ENCODE measurements at places on chromosomes 6 and 20.
A peak's percentile ranks its signal among the peaks of the same experiment; 100 is the strongest.

DNA sequence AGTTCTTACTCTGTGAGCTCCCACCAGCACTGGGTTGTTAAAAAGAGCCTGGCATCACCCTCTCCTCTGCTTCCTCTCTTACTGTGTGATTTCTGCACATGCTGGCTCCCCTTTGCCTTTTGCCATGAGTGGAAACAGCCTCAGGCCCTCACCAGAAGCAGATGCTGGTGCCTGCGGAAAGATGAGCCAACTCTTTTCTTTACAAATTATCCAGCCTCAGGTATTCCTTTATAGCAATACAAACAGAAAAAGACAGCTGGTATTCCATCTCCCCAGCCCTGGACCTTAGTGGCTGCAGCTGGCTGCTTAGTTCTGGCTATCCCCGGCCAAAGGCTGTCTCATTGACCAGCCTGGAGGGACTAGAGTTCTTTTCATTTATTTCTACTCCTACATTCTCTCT is 129.1 kb downstream of the IMPG1 start:
- DNase-seq, result no peak

- DNase-seq, result no peak
These were observed 175.8 kb upstream of the RALGAPA2 start for GRCh38 chr20:20888266-20888656.

DNA sequence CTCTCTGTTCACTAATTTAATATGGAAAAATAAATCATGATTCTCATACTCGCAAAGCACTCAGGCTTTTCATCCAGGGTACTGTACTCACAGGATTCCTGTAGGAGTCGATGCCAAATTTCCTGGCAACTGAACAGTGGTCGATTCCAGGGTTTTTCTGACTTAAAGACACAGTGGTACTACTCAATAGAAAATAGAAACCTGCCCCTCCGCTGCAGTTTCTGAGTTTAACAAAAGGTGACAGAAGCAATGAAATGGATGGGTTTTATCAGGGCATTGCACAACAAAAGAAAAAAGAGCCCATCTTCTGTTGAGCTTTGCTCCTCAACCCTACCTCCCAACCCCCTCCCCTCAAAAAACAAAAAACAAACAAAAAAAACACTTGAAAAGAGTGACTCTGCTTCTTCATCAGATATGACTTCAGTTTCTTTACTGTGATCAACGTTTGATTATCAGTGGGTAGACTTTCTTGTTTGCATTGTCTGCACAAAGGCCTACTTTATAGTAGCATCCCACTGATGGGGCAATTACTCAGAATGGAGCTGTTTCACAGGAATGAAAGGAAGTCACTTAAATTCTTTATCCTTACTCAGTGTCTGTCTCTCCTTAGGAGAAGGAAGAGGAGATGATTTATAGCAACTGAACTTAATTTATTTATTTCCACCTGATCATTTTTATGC is 96.2 kb upstream of the FOXO3 start:
- no peak for DNase-seq

DNA sequence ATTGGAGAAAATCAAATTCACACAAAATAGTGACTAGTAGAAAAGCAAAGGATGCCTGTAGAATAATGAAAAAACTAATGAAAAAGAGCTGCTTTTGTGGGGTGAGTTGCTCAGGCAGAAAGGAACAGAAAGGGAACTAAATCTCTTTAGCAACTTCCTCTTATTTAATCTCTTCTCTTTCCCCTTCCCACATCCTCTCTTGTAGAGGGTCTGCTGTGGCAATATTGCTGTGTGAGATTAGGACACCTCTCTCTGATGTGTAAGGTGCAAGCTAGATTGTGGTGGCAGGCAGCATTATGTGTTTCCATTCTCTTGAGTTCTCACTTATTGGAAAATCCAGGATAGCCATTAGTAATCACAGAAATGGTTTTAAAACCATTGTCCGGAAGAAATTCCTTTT is 49.7 kb downstream of the SYNE1 start:
- DNase-seq, result no peak

- peak; percentile 48 for DNase-seq
These were observed 97.5 kb upstream of the RPS6KA2 start for GRCh38 chr6:166724576-166724975.

GRCh38 chr6:106159531-106159940 is 73.4 kb downstream of the PRDM1 start:
- peak; percentile 90 for DNase-seq

- DNase-seq, result no peak
These were observed 6.0 kb downstream of the CLPSL1 start for GRCh38 chr6:35786810-35787209.

DNA sequence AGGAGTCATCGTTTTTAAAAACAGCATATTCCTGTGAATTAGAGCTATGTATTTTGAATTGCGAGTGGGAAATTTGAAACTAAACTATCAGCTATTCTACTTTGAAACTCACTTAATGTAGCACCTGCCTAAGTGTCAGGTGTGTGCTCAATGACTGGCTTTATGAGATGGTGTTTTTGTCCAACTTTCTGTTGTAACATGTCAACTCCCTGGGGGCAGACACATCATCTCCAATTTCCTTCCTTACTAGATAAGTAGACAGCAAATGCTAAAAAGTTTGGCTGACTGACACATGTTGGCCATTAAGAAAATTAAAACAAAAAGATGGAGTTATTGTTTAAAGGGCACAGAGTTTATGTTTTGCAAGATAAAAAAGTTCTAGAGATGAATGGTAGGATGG is 226.9 kb downstream of the TFAP2B start:
- no peak for DNase-seq
